ENCODE measurements at places on chromosomes 2 and 18.
A peak's percentile ranks its signal among the peaks of the same experiment; 100 is the strongest.

- DNase-seq, result no peak
Measured at GRCh38 chr2:198188982-198189381, 384.6 kb downstream of the PLCL1 start.

- DNase-seq, result no peak
Measured at GRCh38 chr2:80737047-80737446, 432.5 kb upstream of the LRRTM1 start.

DNA sequence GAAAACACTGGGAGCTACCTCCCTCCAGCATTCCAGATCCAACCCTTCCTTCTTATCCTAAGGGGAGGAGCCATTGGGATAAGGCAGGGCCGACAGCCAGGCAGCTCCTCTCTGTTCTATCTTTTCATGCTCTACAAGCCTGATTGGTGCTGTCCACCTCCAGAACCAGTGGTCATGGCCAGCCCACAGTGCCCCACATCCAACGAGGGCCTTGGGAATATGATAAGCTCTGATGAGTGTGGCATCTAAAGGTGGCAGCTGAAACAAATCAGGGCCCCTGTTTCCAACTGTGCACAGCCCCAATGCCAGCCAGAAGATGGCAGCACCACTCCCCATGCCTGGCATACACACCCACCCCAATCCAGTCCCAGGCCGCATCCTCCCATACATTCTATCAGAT is 329.3 kb downstream of the C1D start:
- DNase-seq, result no peak

DNA sequence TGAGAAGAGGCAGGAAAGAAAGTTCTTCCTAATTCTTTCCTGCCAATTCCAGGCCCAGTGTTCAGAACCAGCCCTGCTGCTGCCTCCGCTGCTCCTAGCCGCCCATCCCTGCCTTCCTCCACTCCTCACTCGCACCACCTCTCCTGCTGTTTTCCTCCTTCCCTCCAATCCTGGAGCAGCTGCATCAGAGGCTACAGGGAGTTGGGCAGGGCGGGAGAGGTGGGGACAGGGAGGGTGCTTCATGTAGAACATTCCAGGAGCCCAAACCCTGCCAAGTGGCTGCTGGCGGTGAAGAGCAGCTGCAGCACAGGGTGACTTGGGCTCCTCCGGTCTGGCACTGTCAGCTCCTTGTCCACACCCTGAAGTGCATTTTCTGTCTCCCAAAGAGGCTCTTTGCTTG is 176.3 kb downstream of the TNS1 start:
- no peak for DNase-seq

- DNase-seq, result peak; percentile 36
Measured at GRCh38 chr2:196607073-196607472, 32.4 kb upstream of the CCDC150 start.

- DNase-seq, result peak; percentile 66
Measured at GRCh38 chr2:207505728-207506127, 24.0 kb upstream of the CREB1 start.

- peak; percentile 79 for DNase-seq
Measured at GRCh38 chr2:18560031-18560796, at the start of gene RDH14. TSS of gene RDH14 (minus strand) at chr2:18560653. CDS start at chr2:18560572, 81 bp downstream.

DNA sequence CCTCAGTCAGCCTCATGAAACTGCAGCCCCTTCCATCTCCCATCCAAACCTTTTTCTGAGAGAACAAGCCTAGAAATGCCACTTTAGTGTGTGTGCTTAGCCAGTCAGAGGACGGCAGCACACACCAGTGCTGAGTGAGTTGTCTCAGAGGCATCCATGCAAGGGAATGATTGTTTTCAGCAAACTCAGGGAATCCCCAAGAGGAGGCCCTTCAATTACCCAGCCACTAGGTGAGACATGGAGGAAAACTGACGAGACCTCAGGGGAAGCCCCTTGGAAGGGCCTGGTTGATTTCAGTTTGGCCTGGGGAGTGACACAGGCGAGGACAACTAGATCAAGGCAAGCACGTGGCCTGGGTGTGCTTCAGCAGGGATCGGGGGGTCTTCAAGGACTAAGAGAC is 49.7 kb downstream of the APOB start:
- no peak for DNase-seq

DNA sequence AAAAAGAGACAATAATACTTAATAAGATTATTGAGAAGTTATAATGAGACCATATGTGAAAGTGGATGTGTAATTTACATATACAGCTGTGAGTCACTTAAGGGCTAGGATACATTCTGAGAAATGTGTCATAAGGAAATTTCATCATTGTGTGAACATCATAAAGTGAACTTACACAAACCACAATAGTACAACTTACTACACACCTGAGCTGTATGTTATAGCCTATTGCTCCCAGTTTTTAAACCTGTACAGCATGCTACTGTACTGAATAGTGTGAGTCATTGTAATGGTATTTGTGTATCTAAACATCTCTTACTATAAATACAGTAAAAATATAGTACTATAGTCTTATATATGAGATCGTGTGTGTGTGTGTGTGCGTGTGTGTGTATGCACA is 1420.3 kb upstream of the PIK3C3 start:
- DNase-seq, result no peak

DNA sequence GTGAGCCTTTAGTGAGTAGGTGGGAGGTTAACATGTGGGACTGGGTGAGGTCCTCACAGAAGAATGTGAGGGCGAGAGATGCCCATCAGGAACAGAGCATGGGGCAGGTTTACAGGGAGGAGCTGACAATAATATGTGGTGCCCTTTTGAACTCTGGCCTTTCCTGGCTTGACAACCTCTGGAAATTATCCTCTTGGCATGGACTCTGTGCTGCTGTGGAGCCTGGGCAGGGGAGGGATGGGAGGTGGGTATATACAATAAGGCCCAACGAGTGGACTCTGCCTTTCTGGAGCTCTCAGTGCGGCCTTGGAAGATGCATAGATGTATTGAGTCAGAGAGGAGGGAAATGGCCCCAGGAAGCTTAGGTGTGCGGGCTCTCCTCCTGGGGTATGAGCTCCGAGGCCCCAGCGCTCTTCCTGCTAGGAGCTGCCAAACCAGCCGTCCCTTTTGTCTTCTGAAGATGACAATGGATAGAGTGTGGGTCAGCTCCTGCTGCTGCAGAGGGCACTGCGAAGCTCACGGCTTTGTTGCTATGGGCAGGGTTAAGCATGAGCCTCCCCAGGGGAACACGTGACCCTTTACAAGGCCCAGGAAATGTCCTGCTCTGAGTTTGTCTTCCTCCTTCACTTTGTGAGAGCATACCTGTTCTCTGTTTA is 8.7 kb upstream of the PSD4 start:
- no peak for DNase-seq

GRCh38 chr18:31591113-31591512 is 564 bp upstream of the TTR start:
- no peak for DNase-seq

DNA sequence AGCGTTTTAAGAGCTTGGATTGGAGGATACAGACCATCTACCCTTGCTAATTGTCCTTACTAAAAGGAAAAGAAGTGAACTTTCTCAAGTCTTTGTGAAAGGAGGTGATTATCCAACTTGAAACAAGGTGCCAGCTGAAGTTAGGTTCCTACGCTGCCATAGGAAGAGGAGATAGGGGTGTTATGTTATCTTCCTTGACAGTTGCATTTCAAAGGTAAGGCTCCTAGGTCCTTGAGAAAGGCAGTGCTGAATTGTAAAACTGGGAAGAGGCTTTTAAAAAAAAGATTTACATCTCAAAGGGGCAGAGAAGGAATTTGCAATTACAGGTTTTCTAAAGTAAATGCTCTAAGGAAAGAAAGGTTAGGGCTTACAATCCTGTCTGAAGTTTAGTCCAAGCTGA is 810.2 kb upstream of the LRATD1 start:
- DNase-seq, result no peak

DNA sequence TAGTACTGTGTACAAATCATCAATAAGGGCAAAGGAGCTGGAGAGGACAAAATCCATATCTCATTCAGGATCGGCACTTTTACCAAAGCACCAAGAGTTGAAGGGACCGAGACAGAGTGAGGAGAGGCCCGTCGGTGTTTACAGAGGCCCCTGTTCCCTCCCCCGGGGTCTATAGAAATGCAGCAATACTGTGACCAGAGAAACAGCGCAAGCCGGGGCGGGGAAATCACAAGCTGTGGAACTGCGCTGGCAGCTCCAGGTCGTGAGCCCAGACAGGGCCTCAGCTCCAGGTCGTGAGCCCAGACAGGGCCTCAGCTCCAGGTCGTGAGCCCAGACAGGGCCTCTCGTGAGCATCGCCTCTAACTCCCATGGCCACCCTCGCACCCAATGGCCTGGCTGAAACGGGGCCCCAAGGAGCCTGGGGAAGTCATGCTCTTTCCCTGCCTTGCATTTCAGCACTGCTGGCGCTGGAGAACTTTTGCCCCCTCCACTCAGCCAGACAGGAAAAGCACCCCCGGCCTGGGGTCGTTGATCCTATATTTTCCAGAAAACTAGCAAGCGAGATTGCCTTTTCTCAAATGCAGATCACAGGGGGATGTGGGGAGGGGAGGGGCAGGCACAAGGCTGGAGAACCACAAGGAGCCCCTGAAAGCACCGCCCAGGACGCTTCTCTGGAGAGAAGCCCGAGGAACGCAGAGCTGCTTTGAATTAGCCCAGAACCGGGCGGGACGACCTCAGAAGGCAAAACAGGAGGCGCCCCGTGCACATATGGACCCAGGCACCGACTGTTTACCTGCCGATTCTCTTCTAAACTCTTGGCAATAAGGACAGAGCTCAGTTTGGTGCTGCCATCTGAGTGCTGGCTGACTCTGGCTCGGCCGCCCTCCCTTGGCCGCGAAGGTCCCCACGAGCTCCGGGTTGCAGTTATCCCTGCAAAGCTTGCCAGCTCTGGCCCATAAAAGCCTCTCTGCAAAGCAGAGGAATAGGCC is 223.7 kb downstream of the ACKR3 start:
- no peak for DNase-seq

- DNase-seq, result no peak
Measured at GRCh38 chr18:52963481-52963880, 623.5 kb downstream of the DCC start.

DNA sequence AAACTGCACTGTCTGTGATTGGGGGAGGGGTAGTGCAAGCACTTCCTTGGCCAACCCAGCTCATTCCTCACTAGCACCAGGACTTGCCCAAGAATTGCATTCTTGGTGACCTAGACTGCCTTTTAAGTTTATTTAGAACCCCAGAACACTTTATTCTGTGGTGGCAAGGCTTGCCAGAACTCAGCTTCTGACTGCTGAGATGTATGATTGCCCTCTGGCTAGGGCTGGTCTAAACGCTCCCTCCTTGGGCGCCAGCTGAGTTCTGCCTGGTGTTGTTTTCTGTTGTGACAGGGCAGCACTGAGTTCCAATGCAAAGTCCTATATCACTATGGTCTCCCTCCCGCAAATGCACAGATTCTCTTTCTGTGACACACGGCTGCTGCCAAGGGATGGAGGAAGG is 247.7 kb downstream of the ZNF385B start:
- no peak for DNase-seq

- DNase-seq, result no peak
Measured at GRCh38 chr2:13667415-13667757, 950.6 kb downstream of the TRIB2 start.

- DNase-seq, result no peak
Measured at GRCh38 chr2:217431577-217432269, 571.1 kb downstream of the TNS1 start.

- no peak for DNase-seq
Measured at GRCh38 chr2:46460241-46460921, 19.0 kb upstream of the TMEM247 start.

GRCh38 chr2:150630587-150631235 is 143.2 kb upstream of the RND3 start:
- DNase-seq, result no peak

DNA sequence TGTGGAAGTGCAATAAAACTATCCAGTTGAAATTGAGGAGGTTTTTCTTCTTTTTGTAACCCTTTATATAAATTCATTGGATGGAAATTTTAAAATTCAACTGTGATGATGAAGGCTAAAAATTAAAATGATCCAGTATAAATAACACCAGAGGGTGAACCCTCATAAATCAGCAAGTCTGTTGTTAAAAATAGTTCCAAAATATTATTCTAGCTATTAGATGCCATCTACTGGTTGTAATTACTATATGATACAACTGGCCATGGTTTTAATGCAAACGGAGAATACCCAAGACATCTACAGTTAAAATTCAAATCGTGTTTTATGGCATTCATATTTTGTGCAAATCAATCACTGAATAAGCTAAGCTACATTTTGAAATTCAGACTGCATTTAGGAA is 53.8 kb downstream of the TMEM200C start:
- no peak for DNase-seq

GRCh38 chr2:191225690-191226089 is 19.5 kb upstream of the MYO1B start:
- DNase-seq, result no peak

DNA sequence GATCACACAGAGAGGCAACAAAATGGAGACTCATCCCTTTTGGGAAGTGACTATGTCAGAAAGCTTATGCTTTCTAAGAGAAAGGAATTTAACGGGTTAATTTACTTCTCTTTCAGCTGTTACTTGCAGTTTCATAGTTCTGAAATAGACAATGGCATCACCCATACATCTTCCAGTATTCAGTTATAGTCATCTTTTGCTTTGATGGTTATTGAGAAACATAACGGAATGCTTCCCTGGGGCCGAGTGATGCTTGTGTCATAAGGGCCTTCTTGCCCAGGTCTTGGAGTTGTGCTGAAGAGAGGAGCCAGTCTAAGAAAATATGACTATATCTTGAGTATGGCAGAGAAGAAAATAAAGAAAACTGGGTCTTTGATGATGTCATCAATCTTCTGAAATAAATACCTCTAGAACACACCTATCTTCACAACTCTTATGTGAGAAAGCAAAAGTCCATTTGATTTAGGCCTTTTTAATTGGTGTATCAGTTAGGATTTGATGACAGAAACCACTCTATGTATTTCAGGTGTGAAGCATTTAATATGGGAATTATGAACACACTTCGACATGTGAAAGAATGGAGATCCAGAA is 328.2 kb downstream of the LRRTM4 start:
- no peak for DNase-seq

DNA sequence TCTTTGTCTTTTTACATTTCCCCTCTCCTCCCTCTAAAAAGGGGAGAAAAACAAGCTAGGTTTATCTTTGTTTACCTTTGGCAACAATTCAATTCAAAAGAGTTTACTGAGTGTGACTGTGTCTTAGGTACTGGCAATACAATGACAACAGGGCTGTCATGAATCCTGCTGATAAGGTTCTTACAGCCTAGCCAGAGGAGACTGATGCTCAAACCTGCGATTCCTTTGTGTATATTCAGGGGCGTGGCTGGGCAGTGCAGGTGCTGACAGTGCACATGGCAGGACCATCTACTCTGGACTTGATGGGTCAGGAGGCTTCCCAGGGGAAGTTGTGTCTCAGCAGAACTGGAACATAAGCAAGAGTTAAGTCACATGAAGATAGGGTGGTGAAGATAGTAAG is 23.2 kb upstream of the TTN start:
- DNase-seq, result no peak

GRCh38 chr2:18708203-18708715 is 118.9 kb upstream of the NT5C1B start:
- DNase-seq, result no peak

GRCh38 chr2:177881008-177881747 is 191.4 kb downstream of the PDE11A start:
- DNase-seq, result no peak

Data from HFF-Myc (cell line).